ENCODE measurements at places on chromosomes 2 and 18. TPM values are rescaled to one million over a fixed set of nuclear protein-coding genes. Genes with fewer than 3 reads are reported as not detected.

The RGPD4 gene
- not detected for total RNA-seq

The PTGR3 gene
- 11.4 TPM for total RNA-seq

The SPATS2L gene
- 109 TPM for total RNA-seq

The TLX2 gene
- total RNA-seq, result not detected

The RAD51AP2 gene
- 0.22 TPM for total RNA-seq

The SERPINB4 gene
- not detected for total RNA-seq

The FASTKD2 gene
- total RNA-seq, result 14.8 TPM

The NR4A2 gene
- total RNA-seq, result 1.7 TPM

The HOXD12 gene
- not detected for total RNA-seq

- H3K27me3 ChIP-seq, result no peaks in the 10 kb centered on the region
- no peaks in the 10 kb centered on the region for H3K4me1 ChIP-seq
- H3K4me3 ChIP-seq, result no peak overlapping the region
- DNase-seq, result no peak
- no peaks in the 10 kb centered on the region for H3K36me3 ChIP-seq
- H3K27ac ChIP-seq, result no peak overlapping the region
These were observed 185.9 kb downstream of the ICOS start for GRCh38 chr2:204122425-204122824.

DNA sequence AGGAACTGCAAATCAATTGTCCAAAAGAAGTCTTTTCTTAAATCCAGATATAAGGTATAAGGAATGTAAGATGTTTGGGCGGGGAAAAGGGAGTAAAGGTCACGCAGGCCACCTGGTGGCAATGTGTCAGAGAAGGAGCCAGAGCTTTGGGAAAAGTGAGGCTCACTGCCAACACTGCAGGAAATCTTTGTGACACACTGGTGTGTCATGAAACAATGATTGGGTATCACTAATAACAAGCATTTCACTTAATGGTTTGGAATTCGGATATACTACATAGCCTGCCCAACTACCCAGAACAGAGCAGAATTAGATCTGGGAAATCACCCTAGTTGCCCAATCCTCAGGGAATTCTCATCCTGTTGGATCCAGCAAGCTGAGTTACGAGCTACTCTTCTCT, 61.0 kb downstream of the RBMS1 start:
- no peaks in the 10 kb centered on the region for H3K27me3 ChIP-seq
- H3K36me3 ChIP-seq, result no peaks in the 10 kb centered on the region
- H3K27ac ChIP-seq, result no peak overlapping the region
- DNase-seq, result no peak

GRCh38 chr18:31010601-31011000, 31.9 kb downstream of the DSC3 start:
- H3K27ac ChIP-seq, result no peak overlapping the region
- H3K27me3 ChIP-seq, result no peaks in the 10 kb centered on the region
- no peak for DNase-seq
- no peak overlapping the region for H3K4me3 ChIP-seq

- no peak for DNase-seq
- H3K4me1 ChIP-seq, result peaks cover 12% of the 10 kb centered on the region
- no peaks in the 10 kb centered on the region for H3K27me3 ChIP-seq
- H3K36me3 ChIP-seq, result no peaks in the 10 kb centered on the region
These were observed 4.4 kb downstream of the GAL3ST2 start for GRCh38 chr2:241780939-241781569.

- H3K27ac ChIP-seq, result no peak overlapping the region
- H3K4me3 ChIP-seq, result no peak overlapping the region
- peaks cover 2% of the 10 kb centered on the region for H3K36me3 ChIP-seq
- no peaks in the 10 kb centered on the region for H3K27me3 ChIP-seq
These were observed 77.4 kb upstream of the DNMT3A start for GRCh38 chr2:25418944-25419677.

DNA sequence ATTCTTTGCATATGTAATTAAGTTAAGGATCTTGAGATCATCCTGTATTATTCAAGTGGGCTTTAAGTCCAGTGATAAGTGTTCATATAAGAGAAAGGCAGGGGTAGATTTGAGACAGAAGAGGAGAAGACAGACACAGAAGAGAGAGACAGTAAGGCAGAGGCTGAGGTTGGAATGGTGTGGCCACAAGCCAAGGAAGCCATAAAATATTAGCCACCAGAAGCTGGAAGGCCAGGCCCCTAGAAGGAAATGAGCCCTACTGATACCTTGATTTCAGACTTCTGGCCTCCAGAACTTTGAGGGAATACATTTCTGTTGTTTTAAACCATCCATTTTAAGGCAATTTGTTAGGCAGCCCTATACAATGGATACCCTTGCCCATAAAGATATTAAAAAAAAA, 66.9 kb upstream of the DLX2 start:
- H3K4me3 ChIP-seq, result no peak overlapping the region
- DNase-seq, result no peak
- no peak overlapping the region for H3K27ac ChIP-seq

- no peak for DNase-seq
- no peak overlapping the region for H3K27ac ChIP-seq
- H3K27me3 ChIP-seq, result no peaks in the 10 kb centered on the region
- H3K36me3 ChIP-seq, result no peaks in the 10 kb centered on the region
- no peaks in the 10 kb centered on the region for H3K4me1 ChIP-seq
- H3K4me3 ChIP-seq, result no peak overlapping the region
These were observed 143.1 kb upstream of the L3MBTL4 start for GRCh38 chr18:6557770-6558248.

DNA sequence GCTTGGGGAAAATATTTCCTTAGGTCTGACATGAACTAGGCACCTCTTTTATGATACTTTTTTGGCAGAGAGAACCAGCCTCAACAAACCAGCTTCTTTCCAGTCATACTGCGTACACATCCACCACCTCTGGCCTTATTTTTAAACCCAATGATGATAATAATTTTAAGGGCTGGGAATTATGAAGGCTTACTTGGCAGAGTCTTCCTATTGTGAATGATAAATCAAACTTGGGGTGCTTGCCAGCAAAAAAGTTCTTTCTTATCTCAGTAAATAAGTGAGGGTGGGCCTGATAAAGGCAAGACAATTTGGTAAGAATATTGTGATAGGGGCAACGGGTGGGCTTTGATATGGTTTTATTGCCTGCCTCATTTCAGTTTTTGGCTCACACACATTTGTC, 1230.2 kb upstream of the ZEB2 start:
- H3K27me3 ChIP-seq, result no peaks in the 10 kb centered on the region
- no peak overlapping the region for H3K27ac ChIP-seq
- H3K36me3 ChIP-seq, result no peaks in the 10 kb centered on the region
- no peak overlapping the region for H3K4me3 ChIP-seq
- no peaks in the 10 kb centered on the region for H3K4me1 ChIP-seq
- DNase-seq, result no peak

DNA sequence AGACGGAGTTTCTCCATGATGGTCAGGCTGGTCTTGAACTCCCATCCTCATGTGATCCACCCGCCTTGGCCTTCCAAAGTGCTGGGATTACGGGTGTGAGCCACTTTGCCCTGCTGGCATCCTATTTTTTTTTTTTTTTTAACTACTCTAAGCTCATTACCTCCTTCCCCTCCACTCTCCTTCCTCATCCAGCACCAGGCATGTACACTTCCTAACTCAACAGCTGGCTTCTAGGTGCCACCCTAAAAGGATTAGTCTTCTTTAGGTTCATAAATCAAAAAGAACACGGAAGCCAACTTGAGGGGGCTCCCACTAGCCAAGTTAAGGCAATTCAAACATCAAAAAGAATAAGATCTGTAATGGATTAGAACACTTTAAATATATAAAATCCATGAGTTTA, 70.6 kb upstream of the TEX51 start:
- no peak overlapping the region for H3K4me3 ChIP-seq
- H3K27ac ChIP-seq, result no peak overlapping the region
- H3K36me3 ChIP-seq, result no peaks in the 10 kb centered on the region
- no peak for DNase-seq

DNA sequence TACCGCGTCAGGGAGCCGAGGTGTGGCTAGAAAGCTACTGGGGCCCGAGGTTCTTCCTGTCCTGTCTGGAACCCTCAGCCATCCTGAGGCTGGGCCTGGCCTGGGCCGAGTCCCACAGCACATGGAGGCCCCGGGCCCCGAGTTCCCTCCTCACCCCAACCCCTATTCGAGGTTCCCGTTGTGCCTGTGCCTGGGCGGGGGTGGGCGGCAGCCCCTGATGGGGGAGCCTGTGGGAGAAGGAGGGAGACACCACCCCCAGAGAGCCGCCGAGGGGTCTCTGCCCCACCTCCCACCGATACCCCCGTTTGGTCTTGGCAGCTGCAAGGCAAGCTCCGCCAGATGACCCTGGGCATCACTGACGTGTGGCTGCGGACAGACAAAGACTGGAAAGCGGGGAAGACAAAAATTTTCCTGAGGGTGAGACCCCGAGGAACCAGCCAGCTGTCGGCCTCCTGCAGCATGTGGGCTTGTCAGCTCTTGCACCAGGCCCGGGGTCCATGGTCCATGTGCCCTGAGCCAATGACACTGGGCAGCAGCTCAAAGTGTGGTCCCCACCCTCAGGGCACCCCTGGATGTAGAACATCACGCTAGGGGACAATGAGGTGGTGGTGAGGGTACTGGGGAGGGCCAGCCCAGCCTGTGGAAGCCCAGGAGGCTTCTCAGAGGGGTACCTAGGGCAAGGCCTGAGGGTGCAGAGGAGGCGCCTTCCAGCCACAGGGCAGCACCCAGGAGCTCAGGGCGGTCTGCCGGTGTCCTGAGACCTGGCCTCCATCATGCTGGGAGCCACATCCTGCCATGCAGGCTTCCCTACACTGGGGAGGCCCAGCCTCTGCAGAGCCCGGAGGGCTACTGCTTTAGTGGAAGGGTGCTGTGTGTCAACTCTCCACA, 52.5 kb upstream of the GPR17 start:
- no peak overlapping the region for H3K4me3 ChIP-seq
- H3K4me1 ChIP-seq, result no peaks in the 10 kb centered on the region
- no peaks in the 10 kb centered on the region for H3K36me3 ChIP-seq
- DNase-seq, result no peak
- no peaks in the 10 kb centered on the region for H3K27me3 ChIP-seq

GRCh38 chr18:79692056-79692455, 12.5 kb downstream of the CTDP1 start:
- no peaks in the 10 kb centered on the region for H3K36me3 ChIP-seq
- no peak overlapping the region for H3K4me3 ChIP-seq
- H3K27ac ChIP-seq, result no peak overlapping the region
- H3K27me3 ChIP-seq, result no peaks in the 10 kb centered on the region

DNA sequence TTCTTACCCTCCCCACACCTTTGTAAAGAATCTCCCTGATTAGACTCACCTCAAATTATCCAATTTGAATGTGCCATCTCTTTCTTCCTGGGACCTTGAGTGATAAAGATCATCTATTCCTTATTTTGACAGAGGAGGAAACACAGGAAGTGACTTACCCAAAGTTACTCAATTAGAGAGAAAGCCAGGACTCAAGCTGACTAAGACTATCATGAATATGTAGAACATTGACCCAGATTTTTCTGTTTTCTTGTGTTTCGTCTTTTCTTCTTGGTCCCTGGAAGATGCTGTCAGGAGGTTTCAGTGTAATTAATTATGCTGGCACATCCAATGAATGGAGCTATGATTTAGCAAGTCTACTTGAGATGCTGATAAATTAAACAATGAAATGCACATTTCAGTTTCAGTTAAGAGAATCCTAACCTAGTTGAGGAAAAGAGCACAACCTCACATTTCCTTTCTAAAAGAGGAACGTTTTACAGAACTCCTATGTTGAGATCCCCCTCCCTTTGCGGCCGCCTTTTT, 380.4 kb downstream of the CLIP4 start:
- DNase-seq, result no peak
- H3K27ac ChIP-seq, result no peak overlapping the region
- no peaks in the 10 kb centered on the region for H3K36me3 ChIP-seq
- H3K27me3 ChIP-seq, result no peaks in the 10 kb centered on the region

- DNase-seq, result no peak
- no peak overlapping the region for H3K27ac ChIP-seq
- no peak overlapping the region for H3K4me3 ChIP-seq
- H3K27me3 ChIP-seq, result no peaks in the 10 kb centered on the region
- H3K36me3 ChIP-seq, result no peaks in the 10 kb centered on the region
These were observed 515.7 kb downstream of the DCDC2C start for GRCh38 chr2:4219101-4219500.

- H3K36me3 ChIP-seq, result no peaks in the 10 kb centered on the region
- no peak for DNase-seq
- no peak overlapping the region for H3K4me3 ChIP-seq
- no peaks in the 10 kb centered on the region for H3K27me3 ChIP-seq
These were observed 1138.8 kb upstream of the NXPH2 start for GRCh38 chr2:139918982-139919381.

GRCh38 chr2:128685841-128686496, 367.3 kb upstream of the HS6ST1 start:
- H3K4me1 ChIP-seq, result no peaks in the 10 kb centered on the region
- DNase-seq, result no peak
- no peak overlapping the region for H3K27ac ChIP-seq
- no peaks in the 10 kb centered on the region for H3K27me3 ChIP-seq

DNA sequence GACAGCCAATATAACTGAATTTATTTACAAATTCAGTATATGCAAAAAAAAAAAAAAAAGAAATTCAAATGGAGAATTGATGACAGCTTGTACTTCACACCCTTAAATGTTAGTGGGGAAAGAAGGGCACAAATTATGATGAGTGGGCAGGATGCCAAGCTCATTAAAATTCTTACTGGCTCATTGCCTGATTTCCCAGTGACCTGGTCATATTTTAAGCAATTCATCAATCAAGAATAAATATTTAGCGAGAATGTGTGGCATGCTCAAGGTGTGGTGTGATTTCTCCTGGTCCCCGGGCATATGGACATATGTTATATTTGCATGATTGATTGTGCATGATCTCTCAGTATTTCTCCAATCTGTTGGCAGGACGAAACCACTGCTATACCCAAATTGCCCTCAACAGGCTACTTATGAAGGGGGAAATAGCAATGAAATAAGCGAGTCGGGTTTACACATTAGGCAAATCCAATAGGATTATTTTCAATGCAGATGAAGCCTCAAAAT, 883.0 kb downstream of the LRRTM4 start:
- no peaks in the 10 kb centered on the region for H3K36me3 ChIP-seq
- no peak overlapping the region for H3K4me3 ChIP-seq

GRCh38 chr2:182318466-182319220, 108.2 kb downstream of the PDE1A start:
- DNase-seq, result no peak
- no peak overlapping the region for H3K4me3 ChIP-seq
- H3K4me1 ChIP-seq, result no peaks in the 10 kb centered on the region
- no peaks in the 10 kb centered on the region for H3K27me3 ChIP-seq
- H3K36me3 ChIP-seq, result no peaks in the 10 kb centered on the region

Measured in right lobe of liver (tissue), 6 donors.